Tongue (tissue), 3 donors: ENCODE measurements at places on chromosomes 5 and 9. TPM values are rescaled to one million over a fixed set of nuclear protein-coding genes. Genes with fewer than 3 reads are reported as not detected.

The MYORG gene
- 25.2 TPM for total RNA-seq

The DRD1 gene
- total RNA-seq = 0.21 TPM

The PLPP7 gene
- total RNA-seq = 81.3 TPM

The SLC2A8 gene
- total RNA-seq = 27.9 TPM

The PCDHGA11 gene
- 7.5 TPM for total RNA-seq

The PPP2R2B gene
- 5.1 TPM for total RNA-seq

DNA sequence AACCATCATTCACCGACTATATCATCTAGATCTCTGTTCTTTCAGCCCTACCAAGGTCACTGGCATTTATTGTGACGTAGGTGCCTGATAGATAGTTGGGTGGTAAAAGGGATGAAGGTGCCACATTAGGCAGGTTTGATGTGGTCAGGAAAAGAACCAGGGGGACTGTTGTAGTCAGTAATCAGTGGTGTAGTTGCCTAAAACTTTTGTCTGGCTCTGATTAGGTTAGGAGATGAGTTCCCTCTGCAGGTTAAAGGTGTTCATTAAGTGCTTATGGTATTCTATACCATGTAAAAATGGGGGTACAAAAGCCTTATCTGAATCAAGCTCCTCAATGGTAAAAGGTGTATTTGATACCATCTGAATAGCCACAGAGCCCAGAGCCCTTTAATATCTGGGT is 55.6 kb downstream of the KCNN2 start:
- DNase-seq = no peak

- no peak for DNase-seq
Measured at GRCh38 chr9:132003896-132004295, 75.8 kb downstream of the MED27 start.

- no peak for DNase-seq
Measured at GRCh38 chr5:116616876-116617275, 42.3 kb upstream of the SEMA6A start.

GRCh38 chr5:108528655-108529054 is 146.8 kb upstream of the FBXL17 start:
- no peak for DNase-seq

DNA sequence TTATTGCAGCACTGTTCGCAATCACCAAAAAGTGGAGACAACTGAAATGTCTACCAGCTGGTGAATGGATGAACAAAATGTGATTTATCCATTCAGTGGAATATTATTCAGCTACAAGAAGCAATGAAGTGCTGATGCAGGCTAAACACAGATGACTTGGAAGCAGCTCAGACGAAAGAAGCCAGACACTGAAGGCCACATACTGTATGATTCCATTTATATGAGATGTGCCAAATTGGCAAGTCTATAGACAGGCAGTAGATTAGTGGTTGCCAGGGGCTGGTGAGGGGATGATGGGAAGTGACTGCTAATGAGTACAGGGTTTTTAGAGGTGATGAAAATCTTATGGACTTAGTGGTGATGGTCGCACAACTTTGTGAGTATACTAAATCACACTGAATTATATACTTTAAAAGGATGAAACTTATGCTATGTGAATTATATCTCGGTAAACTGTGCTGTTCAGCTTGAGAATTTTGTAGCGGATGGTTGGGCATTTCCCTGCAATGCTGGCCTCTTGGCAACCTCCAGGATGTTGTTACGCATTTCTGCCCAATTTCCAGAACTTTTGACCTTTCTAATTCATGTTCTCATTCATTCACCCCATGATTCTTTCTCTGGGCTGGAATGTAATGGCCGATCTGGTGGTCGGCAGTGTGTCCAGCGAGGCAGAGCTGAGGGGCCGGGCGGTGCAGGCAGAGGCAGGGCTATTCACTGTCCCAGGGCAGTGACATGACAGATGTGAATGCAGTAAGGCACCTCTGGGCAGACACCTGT is 22.0 kb upstream of the WNK2 start:
- peak; percentile 84 for DNase-seq
